ENCODE measurements at places on chromosomes 7 and 10.

GRCh38 chr7:13745530-13745929 lies 243.9 kb downstream of the ETV1 start:
- no peak for DNase-seq

DNA sequence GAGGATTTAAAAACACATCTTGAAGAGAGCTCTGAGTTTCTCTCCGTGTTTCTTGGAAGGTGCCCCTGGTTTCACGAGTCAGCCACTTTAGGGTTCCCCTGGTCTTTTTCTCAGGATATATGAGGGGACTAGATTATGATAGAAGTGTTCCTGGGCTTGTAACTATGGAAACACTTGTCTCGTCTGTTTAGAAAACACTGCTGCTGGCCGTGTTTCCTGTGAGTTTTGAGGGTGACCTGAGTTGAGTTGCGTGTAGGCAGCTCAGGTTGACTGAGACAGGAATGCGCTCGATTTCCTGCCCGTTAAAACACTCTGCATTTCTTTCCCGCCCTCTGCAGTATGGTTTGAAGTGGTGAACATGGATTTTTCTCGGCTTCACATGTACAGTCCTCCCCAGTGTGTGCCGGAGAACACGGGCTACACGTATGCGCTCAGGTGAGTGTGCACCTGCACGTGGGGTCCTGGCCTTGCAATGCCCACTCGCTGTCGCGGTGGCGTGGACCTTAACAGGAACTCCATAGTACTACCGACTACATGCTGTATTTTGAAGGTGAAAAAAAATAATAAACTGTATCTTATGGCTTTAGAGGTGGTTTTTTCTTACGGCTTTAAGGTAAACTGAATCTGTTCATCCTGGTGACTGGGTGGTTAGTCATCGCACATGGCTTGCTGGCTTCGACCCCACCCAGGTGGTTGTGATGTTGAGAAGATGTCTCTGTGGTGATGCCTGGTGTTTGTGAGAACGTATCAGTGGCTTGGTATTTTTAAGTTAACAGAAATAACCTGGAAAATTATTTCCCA lies at the start of gene SUN1:
SUN1 (plus strand) TSS at position 310 of the 801 bp plus-strand sequence; CDS start at position 359, 49 bp downstream.
- peak; percentile 54 for DNase-seq

- DNase-seq = no peak
Measured at GRCh38 chr7:113801751-113802150, 117.1 kb downstream of the PPP1R3A start.

GRCh38 chr7:13320333-13320732 lies 632.9 kb downstream of the ARL4A start:
- no peak for DNase-seq

DNA sequence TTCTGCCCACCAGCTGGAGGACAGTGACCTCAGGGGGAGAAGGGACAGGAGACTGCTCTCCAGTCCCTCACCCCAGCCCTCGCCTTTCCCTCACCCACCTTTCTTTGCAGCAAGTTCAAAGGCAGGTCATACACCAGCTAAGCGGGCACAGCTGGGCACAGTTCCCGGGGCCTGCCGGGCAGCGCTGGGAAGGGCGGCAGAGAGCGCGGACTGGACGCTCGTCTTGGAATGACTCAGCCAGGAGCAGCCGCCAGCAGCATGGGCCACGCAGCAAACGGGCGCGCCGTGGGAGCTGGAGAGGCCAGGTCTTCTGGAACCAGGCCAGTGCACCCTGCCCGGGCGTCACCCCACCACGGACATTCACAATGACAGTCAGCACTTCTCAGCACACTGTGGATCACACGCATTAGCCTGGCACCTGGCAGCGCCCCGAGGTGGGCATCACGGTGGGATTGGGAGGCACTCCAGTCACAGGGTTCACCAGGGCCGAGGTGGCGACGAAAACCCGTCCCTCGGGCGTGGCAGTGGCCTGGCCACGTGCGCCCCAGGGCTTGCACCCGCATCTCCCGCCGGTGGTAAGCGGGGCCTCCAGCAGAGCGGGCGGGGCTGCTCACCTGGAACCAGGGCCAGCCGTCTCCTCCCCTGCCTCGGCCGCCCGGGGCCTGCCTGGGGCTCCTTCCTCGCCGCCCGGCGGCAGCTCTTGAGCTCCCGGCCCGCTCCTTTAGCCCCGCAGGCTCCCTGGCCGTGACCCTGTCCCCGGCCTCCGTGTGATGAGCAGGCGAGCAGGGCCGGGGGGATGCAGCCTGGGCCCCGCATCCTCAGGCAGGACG lies 29.0 kb upstream of the WDFY4 start:
- DNase-seq = no peak

- DNase-seq = no peak
Measured at GRCh38 chr10:60572511-60573194, 183.0 kb upstream of the ANK3 start.

DNA sequence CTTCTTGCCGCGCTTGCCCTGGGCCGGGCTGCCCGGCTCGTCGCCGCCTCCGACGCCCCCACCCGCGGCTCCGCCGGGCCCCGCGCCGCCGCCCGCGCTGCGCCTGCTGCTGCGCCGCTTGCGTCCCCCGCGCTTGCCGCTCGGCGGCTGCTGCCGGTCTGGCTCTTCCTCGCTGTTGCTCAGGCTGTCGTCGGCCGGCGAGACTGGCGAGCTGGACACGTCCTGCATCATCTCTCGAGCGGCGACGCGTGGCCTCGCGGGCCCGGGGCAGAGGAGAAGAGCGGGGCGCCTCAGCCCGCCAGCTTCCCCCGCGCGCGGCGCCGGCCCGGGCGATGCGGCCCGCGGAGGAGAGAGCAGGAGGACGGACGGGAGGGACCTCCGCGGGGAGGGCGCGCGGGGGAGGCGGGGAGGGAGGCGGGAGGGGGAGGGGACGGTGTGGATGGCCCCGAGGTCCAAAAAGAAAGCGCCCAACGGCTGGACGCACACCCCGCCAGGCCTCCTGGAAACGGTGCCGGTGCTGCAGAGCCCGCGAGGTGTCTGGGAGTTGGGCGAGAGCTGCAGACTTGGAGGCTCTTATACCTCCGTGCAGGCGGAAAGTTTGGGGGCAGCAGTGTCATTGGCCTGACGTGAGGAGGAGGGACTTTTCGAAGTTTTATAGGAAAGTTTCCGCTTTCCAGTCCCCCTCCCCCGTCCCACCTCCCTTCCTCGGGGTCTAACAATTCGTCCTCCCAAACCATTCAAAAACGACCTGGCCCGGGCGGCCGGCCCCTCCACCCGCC lies at the start of gene TWIST1:
TWIST1 (minus strand) TSS at position 546 of the 779 bp plus-strand sequence; CDS start at position 231, 315 bp downstream.
- no peak for DNase-seq

GRCh38 chr7:100489121-100489520 lies 5.4 kb downstream of the NYAP1 start:
- DNase-seq = no peak

- DNase-seq = no peak
Measured at GRCh38 chr7:41297166-41297565, 405.7 kb downstream of the INHBA start.

DNA sequence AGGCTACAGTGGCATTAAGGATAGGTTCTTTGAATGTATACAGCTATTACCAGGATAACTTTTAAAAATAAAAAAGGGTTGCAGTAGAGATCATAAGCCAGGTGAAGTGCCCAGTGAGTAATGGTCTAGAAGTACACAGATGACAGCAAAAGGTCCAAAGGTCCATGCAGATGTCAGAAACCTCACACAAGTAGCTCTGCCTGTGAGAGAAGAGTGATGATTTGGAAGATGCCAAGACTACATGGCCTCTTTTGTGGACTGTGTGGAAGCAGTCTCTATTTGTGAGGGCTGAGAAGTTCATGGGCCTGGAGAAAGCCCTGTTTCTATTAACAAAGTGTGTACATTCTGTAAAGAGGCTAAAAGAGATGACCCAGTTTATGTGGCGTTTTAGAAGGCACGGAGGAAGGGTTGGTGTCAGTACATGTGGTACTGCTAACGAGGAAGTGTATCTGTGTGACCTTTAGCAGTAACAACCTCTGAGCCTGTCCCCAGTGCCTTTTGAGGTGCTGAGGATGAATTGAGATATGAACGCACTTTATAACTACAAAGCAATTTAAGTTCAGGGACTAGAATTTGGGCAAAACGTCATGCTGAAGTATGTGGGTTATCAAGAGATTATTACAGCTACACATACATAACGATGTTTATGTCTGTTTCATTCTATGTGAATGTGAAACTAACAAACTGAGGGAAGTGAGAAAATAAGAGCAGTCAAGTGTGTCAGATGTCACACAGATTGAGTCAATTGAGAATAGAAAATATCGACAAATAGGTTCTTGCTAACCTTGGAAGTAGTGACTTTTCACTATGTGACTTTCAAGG lies 7.6 kb downstream of the CYCS start:
- DNase-seq = no peak

DNA sequence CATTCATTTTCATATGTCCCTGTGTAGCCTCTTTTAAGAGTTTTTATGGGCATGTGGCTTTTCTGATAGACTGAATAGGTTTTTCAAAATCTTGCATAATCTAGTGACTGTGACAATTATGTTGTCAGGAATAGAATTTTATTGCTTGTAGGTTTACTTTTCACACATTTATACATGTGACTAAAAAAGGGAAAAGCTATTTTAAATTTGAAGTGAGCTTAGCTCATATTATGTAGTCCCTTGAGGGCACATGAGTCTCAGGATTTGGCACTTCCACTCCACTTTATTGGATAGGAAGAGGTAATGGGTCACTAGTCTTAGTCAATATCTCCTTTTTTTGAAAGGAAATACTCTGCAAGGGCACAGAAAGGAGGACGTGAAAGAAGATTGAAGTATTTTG lies 247.3 kb downstream of the SUGCT start:
- no peak for DNase-seq

GRCh38 chr7:150450491-150451001 lies at the start of gene GIMAP8:
Gene GIMAP8 (plus strand): TSS chr7:150450630. CDS start chr7:150466699, 16,069 bp downstream.
- DNase-seq = no peak

GRCh38 chr7:130923930-130924329 lies 189.9 kb upstream of the KLF14 start:
- DNase-seq = no peak

- no peak for DNase-seq
Measured at GRCh38 chr7:20696002-20696605, 80.6 kb downstream of the ABCB5 start.

DNA sequence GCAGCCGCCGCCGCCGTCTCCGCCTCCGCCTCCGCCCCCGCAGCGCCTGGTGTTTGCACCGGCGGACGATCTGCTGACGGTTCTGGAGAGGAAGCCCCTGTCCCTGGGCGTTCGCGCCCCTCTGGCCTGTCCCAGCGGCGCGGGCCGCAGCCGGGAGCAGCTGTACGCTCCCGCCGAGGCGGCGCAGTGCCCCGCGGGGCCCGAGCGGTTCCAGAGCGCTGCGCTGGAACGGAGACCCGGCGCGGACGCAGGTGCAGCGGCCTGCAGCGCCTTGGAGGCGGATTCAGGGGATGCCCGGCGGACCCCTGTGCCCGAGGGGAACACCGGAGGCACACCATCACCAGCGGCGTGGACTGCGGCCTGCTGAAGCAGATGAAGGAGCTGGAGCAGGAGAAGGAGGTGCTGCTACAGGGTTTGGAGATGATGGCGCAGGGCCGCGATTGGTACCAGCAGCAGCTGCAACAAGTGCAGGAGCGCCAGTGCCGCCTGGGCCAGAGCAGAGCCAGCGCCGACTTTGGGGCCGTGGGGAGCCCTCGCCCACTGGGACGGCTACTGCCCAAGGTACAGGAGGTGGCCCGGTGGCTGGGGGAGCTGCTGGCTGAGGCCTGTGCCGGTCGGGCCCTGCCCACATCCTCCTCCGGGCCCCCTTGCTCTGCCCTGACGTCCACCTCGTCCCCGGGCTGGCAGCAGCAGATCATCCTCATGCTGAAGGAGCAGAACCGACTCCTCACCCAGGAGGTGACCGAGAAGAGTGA lies 24.8 kb upstream of the ZNF735 start:
- DNase-seq = no peak

- DNase-seq = no peak
Measured at GRCh38 chr10:58894929-58895328, 281.5 kb upstream of the PHYHIPL start.

DNA sequence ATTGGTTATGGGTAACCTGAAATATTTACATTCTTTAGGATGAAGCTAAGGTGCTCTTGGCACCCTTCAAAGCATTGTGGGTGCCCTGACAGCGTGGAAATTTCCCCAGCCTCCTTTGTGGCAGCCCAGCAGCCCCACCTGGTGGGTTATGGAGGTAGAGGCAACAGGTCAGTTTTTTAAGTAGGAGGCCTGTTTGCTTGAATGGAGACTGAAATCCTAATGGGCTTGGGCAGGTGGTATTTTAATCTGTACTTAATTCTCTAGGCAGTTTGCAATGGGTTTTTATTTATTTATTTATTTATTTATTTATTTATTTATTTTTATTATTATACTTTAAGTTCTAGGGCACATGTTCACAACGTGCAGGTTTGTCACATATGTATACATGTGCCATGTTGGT lies 139.4 kb downstream of the EPC1 start:
- peak; percentile 32 for DNase-seq

DNA sequence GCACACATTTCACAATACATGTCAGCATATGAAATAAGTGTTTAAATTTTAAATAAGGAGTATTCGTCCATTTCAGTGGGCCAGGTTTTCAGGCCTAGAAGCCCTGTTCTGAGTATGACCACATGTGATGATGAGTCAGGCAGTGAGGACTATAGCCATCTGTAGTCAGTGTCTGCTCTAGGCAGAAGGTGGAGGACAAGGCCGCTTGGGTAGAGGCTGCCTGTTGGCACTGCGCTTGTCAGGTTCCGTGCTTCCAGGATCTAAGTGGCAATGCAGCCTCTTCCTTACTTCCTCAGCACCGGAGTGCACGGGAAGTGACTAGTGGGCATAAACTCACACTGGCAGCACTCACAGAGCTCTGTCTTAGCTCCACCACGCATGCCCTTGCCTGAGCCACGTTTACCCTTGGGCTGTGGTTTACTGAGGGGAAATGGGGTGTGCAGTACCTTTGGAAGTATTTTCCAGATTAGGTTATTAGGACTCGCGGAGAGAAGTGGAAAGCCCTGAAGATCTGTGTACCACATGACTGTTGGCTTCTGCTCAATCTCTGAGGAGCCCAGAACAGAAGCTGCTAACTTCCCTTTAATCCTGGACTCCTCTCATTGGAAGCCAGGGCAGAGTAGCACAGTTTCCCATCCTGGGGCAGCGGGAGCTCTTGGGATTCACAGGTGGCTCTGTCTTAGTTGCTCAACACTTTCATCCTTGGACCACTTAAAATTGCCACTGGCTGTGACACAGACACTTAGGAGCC lies 87.5 kb upstream of the GJD4 start:
- DNase-seq = no peak

GRCh38 chr7:107180378-107180777 lies 11.6 kb downstream of the HBP1 start:
- DNase-seq = peak; percentile 47

- no peak for DNase-seq
Measured at GRCh38 chr7:154744256-154744860, 258.6 kb downstream of the PAXIP1 start.

GRCh38 chr10:111233439-111233838 lies 156.6 kb downstream of the ADRA2A start:
- DNase-seq = no peak

Data from stimulated activated CD8-positive, alpha-beta memory T cell treated with anti-CD3 and anti-CD28 coated beads, Interleukin-15, amount 100 ng/mL, for 1 hour (primary cell).